ENCODE measurements at places on chromosomes 6 and 20.

- DNase-seq, result peak; percentile 21
Observed at GRCh38 chr6:166779963-166780683, 153.1 kb upstream of the RPS6KA2 start.

- DNase-seq, result no peak
Observed at GRCh38 chr6:161463071-161463470, 189.2 kb upstream of the AGPAT4 start.

GRCh38 chr20:17895641-17896171, 72.9 kb downstream of the SNX5 start:
- no peak for DNase-seq

DNA sequence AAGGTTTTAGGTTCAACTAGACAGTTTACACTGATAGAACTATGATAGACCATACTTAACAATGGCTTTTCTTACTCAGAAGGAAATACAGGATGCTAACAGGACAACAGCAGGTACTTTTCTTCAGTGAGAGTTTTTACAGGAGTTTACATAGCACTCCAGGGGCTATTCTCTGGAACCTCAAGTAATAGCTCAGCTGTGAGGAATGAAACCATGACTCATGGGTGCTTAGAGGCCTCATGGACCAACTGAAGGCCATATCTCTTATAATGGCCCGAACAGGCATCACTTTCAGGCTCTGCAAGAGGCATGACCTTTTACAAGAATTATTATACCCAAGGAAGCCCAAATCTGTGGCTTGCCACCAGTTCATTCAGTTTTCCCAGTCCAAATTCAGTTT, 31.8 kb downstream of the TREML1 start:
- DNase-seq, result no peak

DNA sequence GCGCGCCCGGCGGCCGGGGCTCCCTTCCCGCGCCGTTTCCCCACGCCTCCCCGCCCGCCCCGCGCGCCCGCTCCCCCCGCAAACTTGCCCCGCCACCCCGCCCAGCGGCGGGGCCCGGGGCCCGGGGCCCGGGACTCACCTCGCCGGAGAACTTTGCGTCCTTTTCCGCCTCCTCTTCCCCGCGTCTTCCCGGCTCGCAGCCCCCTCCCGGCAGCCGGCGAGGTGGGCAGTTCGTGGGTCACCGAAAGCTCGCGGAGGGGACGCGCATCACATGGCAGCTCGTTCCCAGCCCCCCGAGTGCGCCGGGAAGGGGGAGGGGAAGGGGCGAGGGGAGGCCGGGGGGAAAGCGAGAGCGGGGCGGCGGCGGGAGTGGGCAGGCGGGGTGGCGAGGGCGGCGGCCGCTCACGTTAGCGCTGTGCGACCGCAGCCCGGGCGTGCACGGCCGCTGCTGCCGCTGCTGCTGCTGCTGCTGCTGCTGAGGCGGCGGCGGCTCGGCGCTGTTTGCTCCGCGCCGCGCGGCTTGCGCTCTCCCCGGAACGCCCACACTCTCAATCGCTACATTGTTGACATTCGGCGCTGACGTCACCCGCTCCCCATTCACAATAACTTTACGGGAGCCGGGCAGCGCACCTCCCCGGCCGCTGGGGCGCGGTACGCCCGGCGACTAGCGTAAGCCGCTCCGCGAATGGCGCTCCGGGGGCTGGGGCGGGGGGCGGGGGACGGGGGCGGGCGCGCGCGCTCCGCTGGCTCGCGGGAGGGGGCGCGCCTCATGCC, at the start of gene BACH2:
Gene BACH2 (minus strand): TSS at position 503 of the 774 bp plus-strand sequence. CDS start 287,999 bp downstream, outside the sequence.
- DNase-seq, result peak; percentile 66

DNA sequence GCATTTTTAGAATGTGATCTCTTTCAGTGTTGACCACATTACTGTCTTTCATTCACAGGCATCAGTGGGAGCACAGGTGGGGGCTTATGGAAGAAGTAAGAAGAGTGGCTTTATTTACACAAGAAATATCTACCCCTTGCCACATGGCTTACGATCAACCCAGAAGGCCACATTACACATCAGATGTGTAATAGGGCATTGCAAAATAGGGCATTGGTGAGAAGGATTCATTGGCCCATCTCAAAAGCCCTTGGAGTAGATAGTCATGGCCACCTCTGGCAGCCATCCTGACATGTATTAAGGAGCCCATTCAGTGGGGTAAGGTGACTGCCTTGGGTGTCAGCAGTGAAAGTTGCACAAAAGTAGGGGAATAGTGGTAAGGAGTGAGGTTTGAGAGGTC, 97.5 kb downstream of the MAFB start:
- no peak for DNase-seq

GRCh38 chr6:159118924-159119323, 50.3 kb upstream of the FNDC1 start:
- no peak for DNase-seq

GRCh38 chr6:7201732-7202541, 94.2 kb downstream of the RREB1 start:
- DNase-seq, result peak; percentile 60

DNA sequence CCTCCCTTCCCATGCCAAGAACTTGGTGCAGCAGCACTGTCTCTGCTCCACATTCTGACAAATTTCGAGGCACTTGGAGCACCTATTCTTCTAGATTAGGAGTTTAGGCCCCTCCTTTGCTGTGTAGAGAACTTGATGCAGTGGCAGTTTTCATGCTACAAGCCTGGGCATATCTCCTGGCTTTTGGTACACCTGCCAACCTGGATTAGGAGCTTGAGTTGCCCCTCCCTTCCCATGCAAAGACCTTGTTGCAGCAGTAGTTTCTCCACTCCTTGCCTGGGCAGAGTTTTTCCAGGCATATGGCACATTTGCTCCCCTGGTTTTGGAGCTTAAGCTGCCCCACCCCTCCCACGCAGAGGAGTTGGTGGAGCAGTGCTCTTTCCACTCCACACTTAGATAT, 956.1 kb downstream of the EYS start:
- no peak for DNase-seq

- DNase-seq, result no peak
Observed at GRCh38 chr6:43367245-43367984, 2.0 kb downstream of the ZNF318 start.

DNA sequence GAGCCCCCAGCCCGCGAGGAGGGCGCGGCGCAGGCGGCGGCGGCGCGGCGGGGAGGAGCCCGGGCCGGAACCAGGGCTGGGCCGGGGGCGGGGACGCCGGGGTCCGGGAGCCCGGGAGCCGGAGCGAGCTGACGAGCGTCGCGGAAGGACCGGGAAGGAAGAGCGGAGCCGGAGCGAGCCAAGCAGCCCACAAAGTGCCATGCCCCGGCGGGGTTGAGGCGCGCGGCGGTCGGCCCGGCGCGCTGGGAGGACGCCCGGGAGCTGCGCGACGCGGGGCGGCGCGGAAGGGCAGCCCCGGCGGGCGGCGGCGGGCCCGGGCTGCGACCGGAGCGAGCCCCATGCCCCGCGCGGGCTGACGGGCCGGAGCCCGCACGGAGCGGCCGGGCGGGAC, 289 bp downstream of the FOXP4 start:
- no peak for DNase-seq

GRCh38 chr6:106820412-106820852, 154.1 kb downstream of the CD24 start:
- DNase-seq, result no peak
